Daoy (cell line): ENCODE measurements at places on chromosomes 2 and 18. TPM values are rescaled to one million over a fixed set of nuclear protein-coding genes. Genes with fewer than 3 reads are reported as not detected.

DNA sequence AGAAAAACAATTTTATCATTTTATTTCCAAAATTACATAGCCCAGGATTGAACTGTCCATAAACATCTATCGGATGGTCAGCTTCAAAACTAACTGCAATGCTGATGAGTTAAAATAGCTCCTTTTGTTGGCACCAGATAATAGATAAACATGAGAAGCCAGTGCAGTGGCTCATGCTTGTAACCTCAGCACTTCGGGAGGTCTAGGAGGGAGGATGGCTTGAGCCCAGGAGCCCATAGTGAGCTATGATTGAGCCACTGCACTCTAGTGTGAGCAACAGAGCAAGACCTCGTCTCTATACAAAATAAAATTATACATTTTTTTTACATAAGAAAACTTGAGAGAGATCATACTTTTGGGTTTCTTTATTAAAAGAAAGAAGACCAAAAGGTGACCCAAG, 34.6 kb upstream of the IMPA2 start:
- DNase-seq, result peak; percentile 75

GRCh38 chr2:88003074-88003755, 13.1 kb downstream of the RNU2-63P start:
- DNase-seq, result no peak

- peak; percentile 68 for DNase-seq
These were observed 107.9 kb downstream of the MAP4K4 start for GRCh38 chr2:101805152-101806088.

Gene APLF
- 1.4 and 3.0 TPM in 2 replicates for total RNA-seq

Gene TBR1
- not detected in 2 replicates for total RNA-seq

DNA sequence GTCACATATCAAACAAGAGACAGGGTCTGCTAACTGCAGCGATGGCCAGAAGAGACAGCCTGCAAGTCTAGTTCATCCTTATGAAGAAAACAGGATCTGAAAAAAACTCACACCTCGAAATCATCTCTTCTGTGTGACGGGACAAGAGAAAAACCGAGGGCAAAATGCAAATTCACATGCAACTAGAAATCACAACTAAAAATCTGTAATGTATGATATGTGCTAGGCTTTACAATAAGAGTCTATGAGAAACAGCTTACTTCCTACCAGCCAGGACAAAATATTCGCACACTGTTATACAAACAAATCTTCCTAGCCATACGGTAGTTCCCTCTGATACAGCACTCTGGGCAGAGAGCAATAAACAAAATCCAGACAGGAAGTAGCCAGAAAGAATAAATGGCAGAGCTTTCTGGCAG, 48.8 kb downstream of the ANKRD44 start:
- DNase-seq, result no peak

Gene CXCR1
- total RNA-seq, result not detected in 2 replicates

Gene GAREM1
- 1.5 and 2.2 TPM in 2 replicates for total RNA-seq

Gene SOCS6
- 17.0 and 17.8 TPM in 2 replicates for total RNA-seq

- DNase-seq, result no peak
These were observed 43.6 kb upstream of the RASGRP3 start for GRCh38 chr2:33432871-33433270.
